ENCODE measurements at places on chromosomes 12 and 14.

- peak; percentile 11 for DNase-seq
Measured at GRCh38 chr14:64701660-64702059, 2.6 kb upstream of the PLEKHG3 start.

DNA sequence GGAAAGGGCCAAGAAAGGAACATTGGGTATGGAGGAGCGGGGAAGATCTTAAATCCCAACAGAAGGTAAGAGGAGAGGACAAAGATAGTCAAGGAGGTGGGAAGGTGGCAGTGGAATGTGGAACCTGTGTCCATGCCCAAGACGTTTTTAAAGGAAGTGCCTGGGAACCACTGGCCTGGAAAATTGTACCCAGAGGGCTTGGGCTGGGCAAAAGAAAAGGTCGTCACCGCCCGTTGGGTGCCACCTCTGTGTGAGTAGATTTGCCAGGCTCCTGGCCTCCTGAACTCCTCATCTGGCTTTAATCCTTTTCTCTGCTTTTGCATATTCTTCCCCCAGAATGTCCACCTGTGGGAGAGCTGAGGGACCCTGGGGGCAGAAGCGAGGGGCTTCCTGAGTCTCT is 32.6 kb downstream of the JDP2 start:
- no peak for DNase-seq

DNA sequence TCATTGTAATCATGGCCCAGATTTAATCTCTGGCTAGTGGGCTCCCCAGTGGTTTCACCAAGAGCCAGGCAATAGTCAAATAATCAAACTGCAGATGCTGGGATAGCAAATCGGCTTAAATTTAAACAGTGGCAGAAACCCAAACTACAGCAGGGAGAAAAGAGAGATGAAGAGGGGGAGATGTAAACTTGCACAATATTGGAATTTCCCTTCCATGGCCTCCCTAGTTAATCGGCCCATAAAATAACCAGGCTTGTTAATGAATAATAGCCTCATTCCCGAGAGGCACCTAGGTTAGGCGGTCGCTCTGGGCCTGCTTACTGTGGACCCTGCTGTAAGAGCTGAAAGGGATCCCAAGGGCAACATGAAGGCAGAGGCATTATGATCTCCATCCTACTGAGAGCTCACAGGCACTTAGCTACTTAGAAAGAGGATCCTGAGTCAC is 116.2 kb downstream of the NUAK1 start:
- no peak for DNase-seq

GRCh38 chr12:112198120-112198733 is 72.9 kb downstream of the TRAFD1 start:
- DNase-seq: no peak

DNA sequence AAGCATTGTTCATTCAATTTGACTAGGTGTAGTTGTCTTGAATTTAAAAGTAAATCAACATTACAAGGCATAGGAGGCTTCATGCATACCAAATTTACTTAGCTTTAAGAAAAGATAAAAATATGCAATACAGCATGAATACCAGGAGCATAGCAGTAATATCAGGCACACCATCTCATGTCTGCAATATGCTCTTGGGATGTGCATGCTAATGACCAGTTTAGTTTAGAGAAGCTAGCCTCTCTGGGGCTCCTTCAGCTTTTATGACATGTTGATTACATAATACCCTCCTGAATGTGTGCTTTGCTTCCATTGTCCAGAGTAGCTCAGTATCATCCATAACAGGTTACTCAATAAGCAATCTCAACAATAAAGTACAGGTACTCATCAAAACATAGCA is 497.2 kb downstream of the FLRT2 start:
- no peak for DNase-seq
